ENCODE measurements at places on chromosomes 3 and 15.

- no peak for DNase-seq
Observed at GRCh38 chr15:89041507-89041906, 46.7 kb upstream of the ABHD2 start.

DNA sequence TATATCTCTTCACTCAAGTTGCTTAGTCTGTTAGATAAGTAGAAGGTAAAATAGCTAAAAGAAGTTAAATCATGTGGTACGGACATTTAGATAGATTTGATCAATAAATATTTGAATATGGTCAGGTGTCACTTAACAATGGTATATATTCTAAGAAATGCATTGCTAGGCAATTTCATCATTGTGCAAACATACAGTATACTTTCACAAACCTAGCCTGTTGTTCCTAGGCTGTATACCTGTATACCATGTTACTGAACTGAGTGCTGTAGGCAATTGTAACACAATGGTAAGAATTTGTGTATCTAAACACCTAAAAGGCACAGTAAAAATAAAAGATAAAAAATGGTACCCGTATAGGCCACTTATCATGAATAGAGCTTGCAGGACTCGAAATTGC lies 112.8 kb upstream of the CGNL1 start:
- no peak for DNase-seq

- DNase-seq, result no peak
Observed at GRCh38 chr3:152309535-152310307, 41.0 kb downstream of the MBNL1 start.

DNA sequence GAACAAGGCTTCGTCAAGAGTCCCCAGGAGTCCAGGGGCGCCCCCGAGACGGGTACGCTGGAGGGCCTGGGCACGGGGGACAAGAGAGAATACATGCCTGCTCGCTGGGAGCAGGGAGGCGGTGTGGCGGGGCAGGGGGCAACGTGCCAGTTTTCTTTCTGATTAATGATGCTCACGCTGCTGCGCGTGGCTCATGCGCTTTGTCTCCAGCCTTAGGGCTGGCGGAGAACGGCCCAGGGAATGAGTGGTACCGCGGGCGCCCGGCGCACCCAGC lies 408 bp upstream of the ARPP21 start:
- no peak for DNase-seq

GRCh38 chr15:70323111-70323851 lies 225.6 kb upstream of the TLE3 start:
- no peak for DNase-seq

Data from thoracic aorta (tissue), 2 donors.